ENCODE measurements at places on chromosomes 11 and 22. TPM values are rescaled to one million over a fixed set of nuclear protein-coding genes. Genes with fewer than 3 reads are reported as not detected.

FADS2 gene
- total RNA-seq, result 6.3 TPM

- DNase-seq, result no peak
- no peaks in the 10 kb centered on the region for H3K4me1 ChIP-seq
- no peak overlapping the region for H3K27ac ChIP-seq
- H3K36me3 ChIP-seq, result no peaks in the 10 kb centered on the region
Observed at GRCh38 chr22:43399338-43399979, 12.4 kb upstream of the MPPED1 start.

DNA sequence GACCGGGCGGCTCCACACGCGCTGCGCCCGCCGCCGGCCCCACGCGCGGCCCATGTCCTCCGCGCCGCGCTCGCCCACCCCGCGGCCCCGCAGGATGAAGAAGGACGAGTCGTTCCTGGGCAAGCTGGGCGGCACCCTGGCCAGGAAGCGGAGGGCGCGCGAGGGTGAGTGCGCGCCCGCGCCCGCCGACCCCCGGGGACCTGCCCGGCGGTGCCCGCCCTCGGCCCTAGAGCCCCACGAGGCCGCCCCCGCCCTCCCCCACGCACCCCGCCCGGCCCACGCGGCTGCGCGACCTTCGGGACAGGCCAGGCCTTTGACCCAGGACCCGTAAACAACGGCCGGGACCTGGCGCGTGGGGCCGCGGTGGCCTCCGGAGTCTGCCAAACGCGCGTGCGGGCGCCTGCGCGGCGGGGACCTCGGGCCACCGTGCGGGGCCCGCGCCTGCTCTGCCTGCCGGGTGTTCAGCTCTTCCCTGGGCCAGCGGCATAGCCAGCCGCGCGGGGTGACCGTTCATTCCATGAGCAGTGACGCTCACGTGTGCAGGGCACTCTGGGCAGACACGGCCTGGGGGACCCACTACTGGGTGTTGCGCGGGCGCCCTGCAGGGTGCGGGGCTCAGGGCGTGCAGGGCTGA, at the start of gene PARVB:
Gene PARVB (plus strand): TSS at position 15 of the 634 bp plus-strand sequence. CDS start 38 bp downstream, at position 53.
- H3K27me3 ChIP-seq, result no peaks in the 10 kb centered on the region
- peaks cover 5% of the 10 kb centered on the region for H3K4me1 ChIP-seq
- peak within 1 kb of the TSS; percentile 68 for H3K27ac ChIP-seq
- no peaks in the 10 kb centered on the region for H3K36me3 ChIP-seq
- H3K4me3 ChIP-seq, result peak within 1 kb of the TSS; percentile 56
- DNase-seq, result peak; percentile 48

RRP7A gene
- total RNA-seq, result 22.1 TPM

GRCh38 chr11:78564490-78565467, 9.9 kb downstream of the NARS2 start:
- H3K4me1 ChIP-seq, result peaks cover 13% of the 10 kb centered on the region
- H3K27ac ChIP-seq, result no peak overlapping the region
- peak; percentile 53 for DNase-seq
- no peaks in the 10 kb centered on the region for H3K36me3 ChIP-seq
- H3K27me3 ChIP-seq, result no peaks in the 10 kb centered on the region

SGSM1 gene
- total RNA-seq, result 2.5 TPM
